ENCODE measurements at places on chromosomes 2 and 18.

GRCh38 chr2:24859968-24860600, 60.0 kb downstream of the ADCY3 start:
- no peak for DNase-seq

- no peak for DNase-seq
Measured at GRCh38 chr2:202780514-202781021, 91.0 kb downstream of the ICA1L start.

DNA sequence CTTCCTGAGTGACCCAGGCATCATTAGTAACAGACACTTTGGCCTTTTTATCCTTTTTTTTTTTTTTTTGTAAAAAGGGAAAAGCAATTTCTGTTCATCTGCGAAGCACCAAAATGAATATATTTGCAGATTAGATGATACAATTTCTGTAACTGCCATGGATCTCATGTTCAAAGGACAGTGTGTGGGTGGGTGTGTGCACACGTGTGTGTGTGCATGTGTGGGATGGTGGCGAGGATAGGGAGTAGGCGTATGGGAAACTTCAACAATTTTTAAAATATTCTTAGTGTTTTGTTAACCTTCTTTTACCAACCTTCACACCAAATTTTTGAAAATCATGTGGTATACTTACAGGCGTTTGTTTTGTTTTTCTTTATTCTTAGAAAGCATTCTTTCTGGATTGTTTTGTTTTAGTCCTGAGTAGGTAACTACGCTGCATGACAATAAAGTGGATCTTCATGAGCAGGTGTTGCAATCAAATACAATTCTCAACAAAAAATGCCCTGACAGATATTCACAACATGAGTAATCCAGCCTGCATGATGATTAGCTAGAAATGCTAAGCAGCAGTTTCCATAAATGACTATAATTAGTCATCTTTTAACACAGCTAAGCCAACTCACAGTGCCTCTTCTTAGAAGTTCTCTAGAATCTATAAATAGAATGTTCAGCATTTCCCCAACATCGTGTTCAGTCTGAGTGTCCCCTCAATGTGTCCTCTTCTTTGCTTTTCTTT, 53.5 kb upstream of the RMDN2 start:
- no peak for DNase-seq

DNA sequence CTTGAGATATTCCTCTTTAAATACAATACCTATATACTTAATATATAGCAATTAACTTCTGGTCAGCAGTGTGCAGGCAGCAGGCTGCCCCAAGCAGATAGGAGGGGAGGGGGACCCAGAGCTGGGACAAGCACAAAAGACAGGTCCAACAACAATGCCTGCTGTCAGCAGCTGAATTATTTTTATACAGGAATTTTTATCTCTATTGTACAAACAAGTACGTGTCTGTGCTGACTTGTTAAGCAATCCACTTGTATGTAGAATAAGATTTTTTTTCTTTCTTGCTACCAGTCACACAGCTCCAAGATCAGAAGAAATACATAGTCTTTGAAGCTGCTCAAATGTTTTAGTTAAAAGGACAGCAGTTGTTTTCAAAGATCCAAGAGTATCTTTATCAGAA, 16.7 kb downstream of the BCL11A start:
- no peak for DNase-seq

DNA sequence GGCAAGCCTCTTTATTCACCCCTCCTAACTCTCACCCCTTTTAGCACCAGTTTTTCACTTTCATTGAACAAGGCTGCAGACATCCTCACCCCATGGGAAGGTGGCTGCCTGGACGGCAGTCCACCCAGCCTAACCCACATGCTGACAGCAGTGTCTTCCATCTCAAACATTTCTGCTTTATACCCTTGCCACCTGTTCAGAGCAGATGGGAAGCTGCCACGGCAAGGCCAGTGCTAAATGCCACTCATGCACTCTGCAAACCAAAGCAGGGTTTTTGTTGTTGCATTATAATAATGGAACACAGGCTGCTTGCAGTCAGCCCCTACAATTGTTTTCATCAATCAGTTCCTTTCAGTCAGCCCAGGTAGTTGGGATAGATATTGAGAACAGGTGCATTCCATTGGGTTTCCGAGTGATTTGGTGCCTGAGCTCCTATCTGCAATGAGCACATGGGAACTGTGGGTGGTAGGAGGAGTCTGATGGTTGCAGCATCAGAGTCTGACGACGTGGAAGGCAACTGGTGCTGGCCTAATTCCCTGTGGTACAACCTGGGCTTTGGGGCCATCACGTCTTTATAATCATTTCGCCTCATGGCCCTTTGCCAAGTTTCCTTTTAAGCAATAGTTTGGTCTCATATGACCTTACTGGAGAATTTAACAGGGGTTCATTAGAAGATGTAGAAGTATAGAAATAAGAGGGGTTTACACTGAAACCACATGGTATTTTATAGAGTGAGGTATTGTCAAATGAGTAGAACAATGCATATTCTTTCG, 252.5 kb upstream of the SP5 start:
- no peak for DNase-seq

DNA sequence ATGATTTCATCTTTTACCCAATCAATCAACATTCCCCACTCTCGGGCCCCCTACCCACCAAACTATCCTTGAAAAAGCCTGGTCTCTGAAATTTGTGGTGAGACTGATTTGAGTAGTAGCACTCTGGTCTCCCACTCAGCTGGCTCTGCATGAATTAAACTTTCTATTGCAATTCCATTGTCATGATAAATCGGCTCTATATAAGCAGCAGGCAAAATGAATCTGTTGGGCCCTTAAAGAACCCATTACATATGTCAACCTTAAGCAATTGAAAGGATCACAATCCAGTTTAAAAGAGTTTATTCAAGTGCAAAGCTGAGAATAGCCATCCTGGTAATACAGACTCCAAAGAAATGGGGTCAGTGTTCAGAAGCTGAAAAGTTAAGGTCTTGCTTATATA, 68.2 kb downstream of the NEURL3 start:
- DNase-seq: no peak

DNA sequence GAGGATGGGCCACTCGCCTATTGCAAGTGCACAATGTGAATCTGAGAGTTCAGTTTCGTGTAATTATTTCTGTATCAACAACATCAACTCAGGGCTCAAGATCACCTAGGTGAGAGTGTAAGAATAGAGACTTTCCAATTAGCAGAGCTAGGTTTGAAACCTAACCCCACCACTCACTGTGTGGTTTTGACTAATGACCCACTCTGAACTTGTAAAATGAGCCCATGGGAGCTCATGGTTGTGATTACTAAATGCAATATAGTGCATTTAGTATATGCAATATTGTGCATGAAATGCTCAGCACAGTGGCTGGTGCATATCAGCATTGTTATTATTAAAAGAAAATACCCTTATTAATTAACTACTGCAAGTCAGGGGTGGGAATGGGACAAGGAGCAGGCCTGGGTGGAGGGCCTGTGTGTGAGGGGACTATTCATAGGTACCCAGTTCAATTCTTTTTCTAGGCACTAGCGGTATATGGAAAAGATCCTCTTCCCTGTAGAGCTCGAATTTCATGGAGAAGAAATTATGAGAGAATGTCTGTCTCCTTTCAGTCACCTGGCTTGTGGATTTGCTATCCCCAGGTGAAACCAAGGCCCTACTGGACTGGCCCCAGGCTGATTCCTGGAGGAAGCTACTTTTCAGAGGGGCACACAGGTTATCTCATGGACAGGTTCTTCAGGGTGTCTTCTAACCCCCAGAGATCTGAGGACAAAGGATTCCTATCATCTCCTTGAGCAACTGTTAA, 169.5 kb downstream of the GFPT1 start:
- DNase-seq: no peak

GRCh38 chr2:3036432-3037125, 341.0 kb downstream of the EIPR1 start:
- DNase-seq: no peak

- no peak for DNase-seq
Measured at GRCh38 chr2:157296490-157296889, 29.1 kb downstream of the ERMN start.

DNA sequence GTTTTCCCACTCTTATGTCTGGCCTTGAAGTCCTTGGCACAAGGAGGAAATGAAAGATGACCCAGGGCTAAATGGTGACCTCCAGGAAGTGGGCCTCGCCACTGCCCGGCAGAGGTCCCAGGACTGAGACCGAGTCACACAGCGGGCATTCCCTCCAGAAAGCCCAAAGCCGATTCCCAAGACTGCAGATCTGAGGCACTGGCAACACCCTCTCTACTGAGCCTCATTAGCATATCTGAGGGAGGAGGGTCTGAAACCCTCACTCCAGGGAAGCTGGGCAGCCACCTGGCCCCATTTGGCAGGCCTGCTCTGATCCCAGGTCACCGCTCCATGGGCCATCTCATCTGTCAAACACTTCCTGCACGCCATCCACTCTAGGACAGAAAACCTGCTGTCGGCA, 29.1 kb downstream of the FAM178B start:
- no peak for DNase-seq

DNA sequence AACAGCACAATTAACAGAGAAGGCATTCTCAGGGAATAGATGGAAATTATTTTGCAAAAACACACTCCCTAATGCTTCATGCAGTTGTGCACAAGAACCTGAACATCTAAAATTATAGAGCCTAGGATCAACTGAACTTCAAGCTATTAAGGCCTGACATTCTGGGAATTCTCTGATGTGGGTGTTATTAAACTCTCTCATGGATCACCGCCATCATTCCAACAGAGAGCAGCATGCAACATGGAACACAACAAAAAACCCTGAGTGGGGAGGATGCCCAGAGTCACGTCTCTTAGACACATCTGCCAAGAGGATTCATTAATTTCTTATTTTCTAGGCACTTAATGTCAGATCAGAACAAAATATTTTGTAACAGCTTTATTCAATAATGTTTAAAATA, 543.8 kb downstream of the ERBB4 start:
- DNase-seq: no peak

DNA sequence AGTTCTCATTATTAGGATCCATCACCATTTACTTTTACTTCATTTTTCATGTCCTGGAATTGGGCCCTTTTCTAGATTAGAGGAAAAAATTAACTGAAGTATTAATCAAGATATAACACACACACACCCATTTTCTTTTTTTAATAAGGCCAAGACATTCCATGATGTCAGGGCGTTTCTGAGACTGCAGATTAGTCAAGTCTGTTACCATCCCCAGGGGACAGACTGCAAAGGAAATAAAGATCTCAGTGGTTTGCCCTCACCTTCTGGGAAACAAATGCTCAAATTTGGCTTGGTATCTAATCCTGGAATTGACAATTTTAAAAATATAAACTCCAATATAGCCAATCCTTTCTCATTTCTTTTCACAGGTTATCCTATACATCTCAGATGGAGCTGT, 27.4 kb downstream of the RMP24 start:
- DNase-seq: no peak

- no peak for DNase-seq
Measured at GRCh38 chr18:26543373-26543772, 5.0 kb downstream of the KCTD1 start.

GRCh38 chr2:86807468-86808275, 17.0 kb upstream of the CD8A start:
- no peak for DNase-seq

DNA sequence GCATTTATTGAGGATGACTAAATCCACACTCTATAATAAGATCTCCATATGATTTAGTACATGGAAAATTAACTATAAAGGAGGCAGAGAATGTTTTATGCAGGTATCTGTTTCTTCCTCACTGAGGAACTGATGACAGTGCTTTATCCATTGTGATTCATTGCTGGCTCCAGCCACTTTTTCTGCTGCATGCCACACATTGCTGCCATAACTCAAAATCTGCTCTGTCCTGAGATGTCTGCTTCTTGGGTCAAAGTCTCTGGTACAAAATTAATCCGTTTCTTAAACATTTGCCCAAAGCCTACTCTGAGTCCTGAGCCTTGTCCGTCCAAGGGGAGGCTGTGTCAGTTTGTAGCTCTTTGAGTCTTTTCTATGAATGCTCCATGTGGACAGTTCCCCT, 15.5 kb upstream of the ARHGAP28 start:
- DNase-seq: no peak

GRCh38 chr2:220893411-220893810, 678.7 kb downstream of the EPHA4 start:
- no peak for DNase-seq

- no peak for DNase-seq
Measured at GRCh38 chr2:109005686-109006204, 16.7 kb upstream of the EDAR start.

- no peak for DNase-seq
Measured at GRCh38 chr2:204357286-204357685, 188.0 kb upstream of the PARD3B start.

DNA sequence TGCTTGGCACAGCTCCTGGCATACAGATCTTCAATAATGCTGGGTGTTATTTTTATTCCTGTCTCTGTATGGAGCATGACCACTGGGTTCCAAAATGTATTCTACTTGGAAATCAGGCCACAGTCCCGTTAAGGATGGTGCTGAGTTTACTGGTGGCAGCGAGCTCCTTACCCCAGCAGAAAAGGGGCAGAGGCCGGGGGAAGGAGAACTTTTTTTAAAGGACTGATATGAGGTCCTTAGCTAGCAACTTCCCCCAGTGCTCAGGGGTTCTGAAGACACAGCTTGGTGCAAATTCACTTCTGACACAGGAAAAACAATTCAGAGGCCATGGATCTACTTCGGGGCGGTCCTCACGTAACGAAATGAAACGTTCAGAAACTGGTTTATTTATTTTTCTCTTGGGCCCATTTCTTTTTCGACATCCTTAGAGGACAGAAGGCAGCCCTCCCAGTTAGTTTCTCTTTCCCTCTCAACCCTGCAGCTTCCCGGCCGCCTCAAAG, 872 bp downstream of the RDH14 start:
- DNase-seq: no peak

GRCh38 chr2:162172802-162173370, 20.8 kb upstream of the GCG start:
- no peak for DNase-seq

GRCh38 chr2:11659851-11660250, 10.1 kb downstream of the NTSR2 start:
- no peak for DNase-seq

DNA sequence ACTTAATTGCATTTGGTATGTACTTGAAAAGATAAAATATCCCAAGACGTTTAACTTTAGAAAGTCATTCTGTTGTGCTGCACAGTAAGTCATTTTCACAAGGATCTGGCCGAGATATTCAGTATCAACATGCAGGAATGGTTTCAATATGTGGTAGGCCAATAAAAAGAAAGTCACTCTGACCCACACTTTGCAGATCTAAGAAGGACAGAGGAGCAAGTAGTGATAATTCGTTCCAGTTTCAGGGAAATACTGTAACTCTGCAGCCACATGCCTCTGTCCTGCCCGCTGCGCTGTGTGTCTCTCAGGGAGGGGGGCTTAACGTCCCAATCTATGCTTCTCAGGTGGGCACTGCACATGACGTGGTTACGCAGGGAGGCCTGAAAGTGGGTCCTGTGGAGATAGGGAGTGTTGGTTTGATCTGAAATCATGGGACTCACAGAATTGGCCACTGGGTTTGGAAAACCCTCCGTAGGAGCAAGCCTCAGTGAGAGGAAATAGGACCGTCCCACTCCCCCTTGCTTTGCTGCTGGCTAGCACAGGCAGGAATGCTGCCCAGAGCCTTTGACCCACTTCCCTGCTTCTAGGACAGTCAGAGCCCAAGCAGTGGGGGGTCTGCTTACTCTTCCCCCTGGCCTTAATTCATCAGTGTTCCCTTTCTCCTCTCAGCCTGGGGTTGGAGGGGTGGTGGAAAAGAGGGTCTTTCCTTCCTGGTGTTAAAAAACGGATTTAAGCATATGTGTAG, 314.7 kb upstream of the SPRED2 start:
- DNase-seq: no peak

All from stimulated activated naive B cell treated with anti-CD40 and anti-IgM and Interleukin-4, amounts not matched to agents 10 μg/mL and 1 μg/mL and 100 μg/mL, for 72 hours (primary cell).